D341Med (cell line): ENCODE measurements at places on chromosomes 5 and 9.

DNA sequence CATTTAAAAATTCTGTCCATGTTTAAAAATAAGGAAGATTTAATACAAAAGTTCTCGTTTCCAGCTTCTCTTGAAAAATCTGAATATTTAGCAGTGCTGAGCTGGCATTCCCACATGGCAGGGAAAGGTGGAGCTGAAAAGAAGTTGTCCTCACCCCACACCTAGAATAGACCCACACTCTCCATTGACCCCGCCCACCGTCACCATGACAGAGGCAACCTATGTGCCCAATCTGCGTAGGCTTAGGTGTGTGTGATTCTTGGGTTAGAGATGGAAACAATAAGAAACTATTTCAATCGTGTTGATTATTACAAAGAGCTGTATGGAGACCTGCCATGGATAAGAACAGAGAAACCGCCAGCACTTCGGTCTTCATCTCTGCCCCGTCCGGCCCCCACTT is 8.9 kb upstream of the STK32A start:
- no peak for DNase-seq

DNA sequence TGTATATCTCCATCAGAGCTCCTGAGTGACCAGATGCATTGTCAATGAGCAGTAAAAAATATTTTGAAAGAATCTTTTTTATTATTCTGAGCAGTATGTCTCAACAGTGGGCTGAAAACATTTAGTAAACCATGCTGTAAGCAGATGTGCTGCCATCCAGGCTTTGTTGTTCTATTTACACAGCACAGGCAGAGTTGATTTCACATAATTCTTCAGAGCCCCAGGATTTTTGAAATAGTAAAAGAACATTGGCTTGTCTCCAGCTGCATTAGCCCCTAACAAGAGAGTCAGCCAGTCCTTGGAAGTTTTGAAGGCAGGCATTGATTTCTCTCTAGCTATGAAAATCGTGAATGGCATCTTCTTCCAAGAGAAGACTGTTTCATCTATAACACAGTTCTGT is 25.2 kb upstream of the ENTREP1 start:
- DNase-seq, result no peak

GRCh38 chr5:90810211-90810610 is 251.6 kb downstream of the ADGRV1 start:
- no peak for DNase-seq

- DNase-seq, result no peak
Observed at GRCh38 chr5:164336906-164337305, 831.5 kb downstream of the MAT2B start.

DNA sequence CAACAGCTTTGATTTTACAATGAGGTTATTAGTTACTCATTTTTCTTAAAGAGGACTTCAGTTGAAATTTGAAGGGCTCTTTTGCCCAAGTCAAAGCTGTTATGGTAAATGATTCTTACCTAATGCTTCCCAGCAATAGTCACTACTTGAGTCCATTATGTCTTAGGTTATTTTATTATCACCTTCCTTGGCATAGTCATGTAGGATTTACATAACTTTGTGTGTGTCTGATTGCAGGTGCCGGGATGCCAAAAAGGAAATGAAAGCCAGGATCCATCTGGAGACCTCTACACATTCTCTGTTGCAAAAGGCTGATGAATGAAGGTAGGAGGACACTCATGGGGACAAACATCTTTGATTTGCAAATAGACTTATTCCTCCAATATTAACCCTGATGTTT is 38.8 kb upstream of the PLPPR1 start:
- DNase-seq, result no peak

DNA sequence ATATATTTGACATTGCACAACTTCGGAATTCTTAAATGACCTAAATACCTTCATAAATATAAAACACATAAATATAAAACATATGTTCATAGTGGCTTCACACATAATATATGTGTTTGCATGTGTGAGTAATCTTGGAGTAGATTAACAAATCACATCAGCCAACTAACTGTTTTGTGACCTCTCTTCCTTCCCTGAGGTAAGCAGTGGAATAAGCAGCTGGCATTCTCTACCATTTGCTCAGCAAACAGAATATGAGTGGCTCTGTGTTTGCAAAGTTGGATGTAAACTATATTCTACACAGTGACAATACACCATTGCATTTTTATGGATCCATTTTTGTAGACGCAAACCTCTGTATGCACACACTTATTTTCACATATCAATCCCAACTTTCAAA is 189.9 kb downstream of the ACER2 start:
- DNase-seq, result no peak

DNA sequence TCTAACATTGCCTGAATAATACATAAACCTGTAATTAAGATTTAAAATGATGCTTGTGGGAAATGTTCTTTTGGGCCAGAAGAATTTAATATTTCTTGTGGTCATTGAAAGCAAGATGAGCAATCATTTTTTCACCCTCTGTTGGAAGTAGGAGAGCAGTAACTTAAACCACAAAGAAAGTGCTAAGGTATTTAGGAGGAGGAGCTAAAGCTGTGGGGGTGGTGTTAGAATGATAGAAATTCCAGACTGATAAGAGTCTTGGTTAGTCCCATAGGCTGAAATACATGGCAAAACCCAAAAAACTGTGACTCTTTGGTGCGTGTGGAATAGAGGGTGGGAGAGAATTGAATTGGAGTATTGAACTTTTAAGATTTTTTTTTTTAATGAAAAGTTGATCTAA is 247.0 kb downstream of the YTHDC2 start:
- no peak for DNase-seq

GRCh38 chr5:92505145-92505544 is 1075.9 kb downstream of the NR2F1-AS1 start:
- DNase-seq, result no peak

DNA sequence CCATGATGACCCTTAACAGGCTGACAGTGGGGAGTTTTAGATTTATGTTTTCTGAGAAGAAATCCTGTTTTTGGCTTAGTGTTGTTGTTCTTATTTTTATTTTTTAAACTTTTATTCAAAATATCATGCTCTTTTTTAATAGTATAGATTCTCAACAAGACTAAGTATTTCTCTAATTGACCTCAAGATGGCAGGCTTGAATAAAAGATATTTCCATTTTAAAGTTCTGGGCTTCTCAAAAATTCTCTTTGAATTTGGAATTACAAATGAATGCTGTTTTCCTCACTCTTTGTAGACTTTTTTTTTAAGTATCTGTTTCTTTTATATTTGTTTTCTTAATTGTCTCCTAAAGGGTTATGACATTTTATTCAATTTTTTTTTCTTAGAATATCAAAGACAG is 50.0 kb upstream of the SH3GL2 start:
- DNase-seq, result no peak
